Panc1 (cell line): ENCODE measurements at places on chromosomes 11 and 22. TPM values are rescaled to one million over a fixed set of nuclear protein-coding genes. Genes with fewer than 3 reads are reported as not detected.

The OR52I2 gene
- not detected for total RNA-seq

The FCHSD2 gene
- total RNA-seq = 31.8 TPM

The MRGPRG gene
- not detected for total RNA-seq

The UBQLNL gene
- 0.72 TPM for total RNA-seq

The CASP5 gene
- not detected for total RNA-seq

The PRR33 gene
- total RNA-seq = not detected

The OR8D4 gene
- total RNA-seq = not detected

The TSPAN18 gene
- total RNA-seq = 21.3 TPM

The DUSP18 gene
- 15.4 TPM for total RNA-seq

The DLAT gene
- 75.9 TPM for total RNA-seq

The TSPAN32 gene
- total RNA-seq = not detected

The DMC1 gene
- 3.2 TPM for total RNA-seq

The RBMXL2 gene
- total RNA-seq = 0.10 TPM

The KDELR3 gene
- total RNA-seq = 11.6 TPM

The OR51I1 gene
- not detected for total RNA-seq

The POTEH gene
- total RNA-seq = not detected

The ELF5 gene
- not detected for total RNA-seq

The TRIM49 gene
- not detected for total RNA-seq

The SREBF2 gene
- 73.0 TPM for total RNA-seq

The RIMBP3B gene
- 0.54 TPM for total RNA-seq

The CLTCL1 gene
- total RNA-seq = 11.9 TPM

The C22orf23 gene
- total RNA-seq = 0.49 TPM

The MAP6 gene
- 0.21 TPM for total RNA-seq

The HTR3B gene
- not detected for total RNA-seq

The GLB1L2 gene
- 10.4 TPM for total RNA-seq

The RIC3 gene
- total RNA-seq = 4.2 TPM

The SLC25A17 gene
- total RNA-seq = 28.9 TPM

The CRYBB2 gene
- total RNA-seq = 0.39 TPM

The KDM4D gene
- total RNA-seq = 0.87 TPM

The SESN3 gene
- total RNA-seq = 1.4 TPM

The SLC25A18 gene
- 3.9 TPM for total RNA-seq

The CDON gene
- total RNA-seq = 17.1 TPM

The KCNQ1 gene
- total RNA-seq = 1.0 TPM

The PATZ1 gene
- 18.6 TPM for total RNA-seq

The TBX10 gene
- not detected for total RNA-seq

The MIAT gene
- 0.33 TPM for total RNA-seq

The CECR2 gene
- total RNA-seq = 3.6 TPM

The TEX12 gene
- total RNA-seq = 0.23 TPM

The GAL3ST3 gene
- total RNA-seq = not detected

The NXPE4 gene
- not detected for total RNA-seq

The KCNK4 gene
- 1.1 TPM for total RNA-seq

The GAL3ST1 gene
- 1.1 TPM for total RNA-seq

The PIH1D2 gene
- total RNA-seq = 3.0 TPM
